Globus pallidus (tissue), 1 donor: ENCODE measurements at places on chromosomes 1 and 21.

DNA sequence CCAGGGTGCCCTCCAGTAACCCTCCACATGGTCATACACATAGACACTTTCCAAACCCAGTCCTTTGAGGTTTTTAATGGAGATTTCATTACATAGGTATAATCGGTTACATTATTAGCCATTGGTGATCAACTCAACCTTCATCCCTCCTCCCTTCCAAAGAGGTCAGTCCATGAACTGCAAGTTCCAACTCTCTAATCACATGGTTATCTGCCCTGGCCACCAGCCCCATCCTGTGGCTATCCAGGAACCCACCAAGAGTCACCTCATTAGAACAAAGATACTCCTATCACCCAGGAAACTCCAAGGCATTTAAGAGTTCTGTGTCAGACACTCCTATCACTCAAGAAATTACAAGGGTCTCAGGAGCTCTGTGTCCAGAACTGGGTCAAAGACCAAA, 12.2 kb downstream of the ATP1A4 start:
- DNase-seq = no peak

DNA sequence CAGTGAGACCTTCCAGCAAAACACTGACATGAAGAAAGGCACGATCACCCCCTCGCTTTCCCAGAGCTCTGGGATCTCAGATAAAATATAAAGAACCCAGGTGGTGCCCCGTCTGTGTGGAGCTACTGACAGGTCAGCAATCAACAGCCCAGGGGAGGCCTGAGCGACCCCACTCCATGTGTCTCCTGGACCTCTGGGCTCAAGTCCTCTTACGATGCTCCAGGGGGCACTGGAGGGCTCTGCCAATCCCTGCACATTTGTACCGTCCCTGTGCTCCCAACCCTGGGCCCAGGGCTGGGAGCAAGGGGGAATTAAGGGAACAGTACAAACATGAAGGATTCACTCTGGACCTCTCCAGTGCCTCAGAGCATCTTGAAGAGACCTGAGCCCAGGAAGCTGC, 12.5 kb downstream of the S100A7A start:
- DNase-seq = no peak

GRCh38 chr1:3419415-3420204, 34.9 kb upstream of the ARHGEF16 start:
- DNase-seq = no peak

GRCh38 chr1:47645151-47645550, 207.3 kb downstream of the FOXD2 start:
- no peak for DNase-seq

DNA sequence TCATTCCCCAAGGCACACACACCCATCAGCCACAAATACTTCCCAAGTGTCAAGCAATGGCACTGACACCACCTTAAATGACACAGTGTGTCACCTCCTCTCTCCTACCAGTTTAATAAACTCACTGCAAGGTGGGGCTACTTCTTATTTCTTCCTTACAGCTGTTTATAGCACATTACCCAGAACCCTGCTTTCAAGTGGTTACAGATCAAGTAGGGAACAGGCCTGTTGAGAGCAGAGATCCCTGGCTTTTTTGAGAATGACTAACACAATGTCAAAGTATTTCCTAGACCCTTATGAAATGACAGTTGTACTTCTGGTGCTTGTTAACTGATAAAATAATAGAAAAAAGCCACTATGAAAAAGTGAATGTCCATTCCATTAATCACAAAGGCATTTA, 19.8 kb downstream of the ZBTB17 start:
- no peak for DNase-seq

- no peak for DNase-seq
Observed at GRCh38 chr1:56712150-56712549, 67.0 kb downstream of the PRKAA2 start.

- no peak for DNase-seq
Observed at GRCh38 chr1:81954534-81955020, 153.8 kb downstream of the ADGRL2 start.

DNA sequence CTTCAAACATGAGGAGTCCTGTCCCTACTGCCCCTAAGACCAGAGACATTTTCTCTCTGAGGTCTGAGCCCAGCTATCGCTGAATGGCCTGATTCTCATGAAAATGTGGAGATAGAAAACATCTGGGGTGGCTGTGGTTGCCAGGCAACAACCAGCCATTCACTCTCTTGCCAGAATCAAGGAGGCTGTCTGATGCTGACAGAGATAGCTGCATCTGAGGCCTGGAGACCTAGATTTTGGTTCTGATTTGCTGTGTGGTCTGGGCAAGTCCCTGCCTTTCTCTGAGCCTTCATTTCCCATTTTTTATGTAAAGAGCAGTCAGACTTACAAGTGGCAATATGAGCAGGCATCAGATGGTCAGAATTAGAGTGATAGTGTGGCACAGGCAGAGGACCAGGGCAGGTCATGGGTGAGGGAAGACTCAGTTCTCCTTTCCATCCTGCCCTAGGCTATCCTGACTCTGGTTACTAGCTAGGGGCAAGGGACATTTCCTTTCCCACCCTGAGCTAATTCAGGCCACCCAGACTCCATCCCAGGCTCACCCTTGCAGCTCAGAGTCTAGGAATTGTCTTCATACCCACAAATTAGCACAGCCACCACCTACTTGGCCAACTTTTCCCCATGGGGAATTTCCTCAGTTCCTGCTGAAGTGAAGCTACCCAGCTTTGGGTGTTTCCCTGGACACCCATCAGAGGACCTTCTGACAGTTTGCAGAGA, 20.0 kb upstream of the RNF19B start:
- DNase-seq = no peak

- peak; percentile 3 for DNase-seq
Observed at GRCh38 chr21:30268608-30269197, 14.0 kb downstream of the KRTAP24-1 start.

DNA sequence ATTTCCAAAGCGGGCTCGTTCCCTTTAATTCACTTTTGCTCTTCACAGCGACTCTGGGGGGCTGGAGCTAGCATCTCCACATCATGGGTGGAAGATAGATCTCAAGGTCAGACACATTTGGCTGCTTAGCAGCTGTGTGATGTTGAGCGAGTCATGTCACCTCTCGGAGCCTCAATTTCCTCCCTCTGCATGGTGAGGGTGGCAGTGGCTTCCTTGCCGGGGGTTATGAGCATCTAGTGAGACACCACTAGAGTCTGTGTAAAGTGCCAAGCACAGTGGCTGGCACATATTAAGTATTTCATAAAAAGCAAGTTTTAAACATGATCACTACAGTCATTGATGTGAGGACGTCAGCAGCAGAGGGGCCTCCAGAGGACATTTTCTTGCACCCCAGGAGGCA, 16.9 kb upstream of the ECE1 start:
- no peak for DNase-seq

DNA sequence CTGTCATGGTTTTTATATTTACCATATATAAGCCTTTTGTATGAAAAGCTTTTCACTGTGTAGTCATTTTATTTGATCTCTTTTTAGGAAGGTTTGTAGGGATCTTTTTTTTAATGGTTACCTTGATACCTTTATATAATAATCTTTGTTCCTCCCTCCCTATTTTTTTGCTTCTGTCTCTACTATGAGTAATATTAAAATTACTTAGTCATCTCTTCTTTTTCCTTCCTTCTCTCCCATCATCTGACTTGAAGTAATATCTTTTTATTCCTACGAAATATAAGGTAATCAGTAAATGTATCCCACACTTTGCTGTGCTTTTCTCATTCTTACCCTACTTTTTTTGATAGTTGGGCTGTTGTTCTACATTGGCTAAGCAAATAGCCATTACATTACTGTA, 161.4 kb downstream of the MAGI3 start:
- no peak for DNase-seq

GRCh38 chr21:33393348-33393747, 9.9 kb upstream of the IFNGR2 start:
- DNase-seq = no peak

GRCh38 chr1:155192346-155193274, 15.1 kb downstream of the THBS3 start:
- DNase-seq = no peak

DNA sequence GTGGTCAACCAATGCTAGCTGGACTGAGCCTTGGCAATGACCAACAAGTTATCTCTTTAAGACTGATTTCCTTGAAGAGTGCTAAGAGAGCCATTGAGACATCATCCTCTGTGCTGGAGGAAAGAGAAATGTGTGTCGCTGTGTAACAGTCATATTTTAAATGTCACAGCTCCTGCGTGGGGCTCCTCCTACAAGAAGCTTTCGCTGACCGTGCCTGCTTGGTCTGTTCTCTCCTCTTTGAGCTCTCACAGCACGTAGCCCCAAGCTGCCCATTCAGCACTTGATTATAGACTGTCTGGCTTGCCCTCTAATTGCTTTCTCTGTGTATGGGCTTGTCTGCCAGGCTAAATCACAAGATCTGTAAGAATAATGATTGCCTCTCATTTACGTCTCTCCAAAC, 221.3 kb downstream of the FOXD2 start:
- DNase-seq = peak; percentile 40

DNA sequence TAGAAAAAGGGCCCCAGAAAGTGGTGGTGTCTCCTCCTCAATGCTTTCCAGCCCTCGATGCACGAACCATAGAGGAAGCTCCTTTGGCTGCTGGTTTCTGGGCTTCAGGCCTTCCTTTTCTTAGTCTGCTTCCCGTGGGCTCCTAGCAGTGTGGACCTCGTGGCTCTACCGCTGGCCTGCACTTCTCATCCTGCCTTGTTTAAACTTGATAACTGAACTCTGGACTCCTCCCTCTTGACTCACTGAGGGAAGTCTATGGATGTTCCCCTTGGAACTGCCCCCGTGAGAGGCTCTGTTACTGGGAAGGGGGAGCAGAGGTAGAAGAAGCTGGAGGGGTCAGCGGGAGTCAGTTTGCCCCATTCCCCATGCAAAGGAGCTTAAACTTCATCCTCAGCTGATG, 75.3 kb upstream of the WDR26 start:
- no peak for DNase-seq

DNA sequence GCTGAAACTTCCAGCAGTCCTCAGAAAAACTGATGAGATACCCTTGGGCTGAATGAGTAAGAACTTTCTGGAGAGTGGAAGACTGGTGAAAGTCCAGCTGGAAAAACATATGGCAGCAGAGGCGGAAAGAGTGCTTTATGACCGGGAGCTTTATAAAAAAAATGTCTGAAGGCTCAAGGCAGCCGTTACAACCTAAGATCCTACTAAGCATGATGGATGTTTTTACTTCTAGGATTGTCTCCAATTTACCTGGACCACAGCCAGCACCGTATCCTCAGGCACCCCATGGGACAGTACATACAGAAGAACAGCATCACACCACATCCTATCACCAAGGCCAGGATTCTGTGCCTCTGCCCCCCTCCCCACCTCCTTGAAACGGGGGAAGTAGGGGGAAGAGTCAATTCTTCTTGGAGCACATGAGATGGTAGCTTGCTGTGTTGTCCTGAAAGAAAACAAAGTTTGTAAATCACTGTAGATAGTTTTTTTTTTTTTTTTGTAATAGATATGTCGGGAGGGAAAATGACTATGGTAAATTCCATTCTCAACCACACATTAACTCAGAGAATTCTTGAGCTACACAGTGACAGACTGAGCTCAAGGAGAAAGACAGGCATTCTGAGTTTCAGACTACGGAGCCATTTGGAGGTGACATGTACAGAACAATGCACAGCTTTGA, 11.8 kb upstream of the IRF2BP2 start:
- DNase-seq = no peak

DNA sequence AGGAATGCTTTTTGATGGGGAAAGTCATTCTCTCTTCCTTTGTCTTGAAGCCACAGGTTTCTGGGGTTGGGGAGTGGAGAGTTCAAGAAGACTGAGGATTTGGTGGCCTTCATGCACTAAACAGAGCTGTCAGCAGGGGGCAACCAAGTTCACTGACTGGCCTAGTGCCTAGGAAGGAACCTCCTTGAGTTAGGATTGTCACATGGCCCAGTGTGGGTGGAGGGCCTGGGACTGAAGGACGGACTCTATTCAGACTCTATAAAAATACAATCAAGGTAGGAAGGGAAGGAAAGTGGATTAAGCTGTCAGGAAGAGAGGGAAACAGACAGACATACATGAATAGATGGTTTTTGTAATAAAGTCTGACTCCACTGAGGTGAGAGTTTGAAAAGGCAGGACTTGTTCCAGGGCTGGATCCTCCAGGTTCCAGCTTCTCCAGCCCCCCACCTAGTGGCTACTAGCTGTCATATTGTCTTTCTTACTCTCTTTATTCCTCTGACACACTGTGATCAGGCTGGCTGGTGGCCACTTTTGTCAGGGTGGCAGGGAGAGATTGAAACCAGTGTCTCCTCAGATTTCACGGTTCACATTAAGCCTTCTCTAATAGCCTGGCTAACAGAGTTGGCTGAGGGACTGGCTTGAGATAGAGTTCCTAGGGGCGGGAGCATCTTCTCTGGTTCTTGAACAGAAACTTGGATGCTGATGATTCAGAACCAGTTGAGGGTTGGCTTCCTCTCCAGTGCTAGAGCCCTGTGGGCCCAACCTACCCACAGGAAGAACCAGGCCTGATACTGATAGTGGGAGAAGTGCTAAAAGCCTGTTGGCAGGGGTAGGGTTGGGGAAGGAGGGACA, 4.1 kb upstream of the SH3BGRL3 start:
- peak; percentile 83 for DNase-seq

DNA sequence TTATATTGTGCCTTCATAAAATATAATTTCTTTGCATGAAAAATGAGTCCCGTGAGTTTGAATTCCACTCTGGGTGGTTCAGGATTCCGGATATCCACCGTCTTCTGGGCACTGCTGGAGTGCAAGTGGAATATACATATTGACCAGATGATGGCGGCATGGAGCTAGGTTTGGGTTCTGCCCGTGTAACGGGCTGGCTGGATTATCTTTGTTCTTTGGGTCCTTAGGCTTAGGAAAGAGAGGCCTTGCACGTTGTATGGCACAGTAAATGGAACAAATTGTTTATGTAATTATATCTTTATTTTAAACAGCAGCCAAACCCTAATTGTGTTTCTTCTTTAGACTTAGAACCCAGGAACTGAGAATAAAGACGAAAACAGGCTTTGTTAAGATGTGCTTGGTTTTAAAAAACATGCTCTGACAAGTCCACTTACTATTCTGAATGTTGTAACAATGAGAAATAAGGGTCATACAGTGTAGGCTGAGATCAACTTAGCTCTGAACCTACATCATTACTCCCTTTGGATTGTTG, 13.5 kb upstream of the ACBD6 start:
- DNase-seq = peak; percentile 85

GRCh38 chr1:11761988-11762406, at the start of gene C1orf167:
C1orf167 (plus strand) TSS chr1:11762193; CDS start chr1:11764401, 2,208 bp downstream.
- DNase-seq = no peak

- DNase-seq = no peak
Observed at GRCh38 chr1:117188170-117188815, 22.4 kb downstream of the VTCN1 start.

- peak; percentile 11 for DNase-seq
Observed at GRCh38 chr1:67347688-67348472, 40.2 kb downstream of the IL12RB2 start.

- DNase-seq = no peak
Observed at GRCh38 chr1:172867216-172867818, 183.4 kb downstream of the TNFSF18 start.

GRCh38 chr1:70455291-70455690, 44.2 kb downstream of the CTH start:
- no peak for DNase-seq

GRCh38 chr1:171826973-171827372, 14.3 kb upstream of the DNM3 start:
- no peak for DNase-seq
